ENCODE measurements at places on chromosomes 2 and 18. TPM values are rescaled to one million over a fixed set of nuclear protein-coding genes. Genes with fewer than 3 reads are reported as not detected.

- DNase-seq: no peak
Observed at GRCh38 chr2:195410074-195410671, 246.9 kb upstream of the SLC39A10 start.

- DNase-seq: no peak
Observed at GRCh38 chr18:10285283-10285640, 169.2 kb upstream of the APCDD1 start.

Gene PROM2
- total RNA-seq: 10.6 TPM

- DNase-seq: no peak
Observed at GRCh38 chr2:47057687-47058002, 97.5 kb downstream of the STPG4 start.

Measured in uterus (tissue), 4 donors.